ENCODE measurements at places on chromosomes 3 and 15.
A peak's percentile ranks its signal among the peaks of the same experiment; 100 is the strongest.

- no peak overlapping the region for H3K4me3 ChIP-seq
- no peaks in the 10 kb centered on the region for H3K36me3 ChIP-seq
- no peaks in the 10 kb centered on the region for H3K4me1 ChIP-seq
Observed at GRCh38 chr3:124113485-124113884, 121.6 kb upstream of the ROPN1 start.

DNA sequence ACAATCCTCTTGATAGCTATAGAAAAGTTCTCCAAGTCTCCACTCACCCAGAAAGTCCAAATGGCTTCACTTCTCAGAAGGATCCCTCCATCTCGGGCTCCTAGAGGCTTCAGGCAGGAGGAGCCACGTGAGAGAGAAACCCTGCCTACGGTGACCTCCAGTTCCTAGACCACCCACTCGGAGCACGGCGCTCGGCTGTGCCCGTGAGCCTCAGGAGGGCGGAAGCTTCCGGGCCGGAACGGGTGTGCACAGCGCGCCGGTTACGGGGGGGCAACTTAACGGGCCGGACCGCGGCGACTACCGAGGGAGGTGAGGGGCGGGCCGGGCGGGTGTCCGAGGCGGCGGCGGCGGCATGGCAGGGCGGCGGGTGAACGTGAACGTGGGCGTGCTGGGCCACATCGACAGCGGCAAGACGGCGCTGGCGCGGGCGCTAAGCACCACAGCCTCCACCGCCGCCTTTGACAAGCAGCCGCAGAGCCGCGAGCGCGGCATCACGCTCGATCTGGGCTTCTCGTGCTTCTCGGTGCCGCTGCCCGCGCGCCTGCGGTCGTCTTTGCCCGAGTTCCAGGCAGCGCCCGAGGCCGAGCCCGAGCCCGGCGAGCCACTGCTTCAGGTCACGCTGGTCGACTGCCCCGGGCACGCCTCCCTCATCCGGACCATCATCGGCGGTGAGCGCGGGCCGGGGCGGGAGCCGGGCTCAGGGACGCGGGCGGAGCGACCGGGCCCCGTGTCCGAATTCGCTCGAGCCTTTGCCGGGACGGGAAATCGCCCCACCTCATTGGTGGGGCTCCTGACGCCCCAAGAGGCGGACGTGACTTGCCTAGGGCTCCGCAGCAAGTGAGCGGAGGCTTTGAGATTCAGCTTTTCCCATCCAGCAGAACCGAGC lies at the start of gene EEFSEC:
EEFSEC (plus strand) TSS at position 326 of the 886 bp plus-strand sequence; CDS start at position 353, 27 bp downstream.
- DNase-seq, result peak; percentile 89
- peak within 1 kb of the TSS; percentile 75 for H3K4me3 ChIP-seq
- peaks cover 11% of the 10 kb centered on the region for H3K36me3 ChIP-seq
- peak within 1 kb of the TSS; percentile 82 for H3K27ac ChIP-seq
- no peaks in the 10 kb centered on the region for H3K27me3 ChIP-seq

- no peaks in the 10 kb centered on the region for H3K27me3 ChIP-seq
- no peak for DNase-seq
- no peak overlapping the region for H3K27ac ChIP-seq
- H3K36me3 ChIP-seq, result no peaks in the 10 kb centered on the region
- H3K4me1 ChIP-seq, result no peaks in the 10 kb centered on the region
- no peak overlapping the region for H3K4me3 ChIP-seq
Observed at GRCh38 chr3:7400360-7400759, 539.4 kb downstream of the GRM7 start.

DNA sequence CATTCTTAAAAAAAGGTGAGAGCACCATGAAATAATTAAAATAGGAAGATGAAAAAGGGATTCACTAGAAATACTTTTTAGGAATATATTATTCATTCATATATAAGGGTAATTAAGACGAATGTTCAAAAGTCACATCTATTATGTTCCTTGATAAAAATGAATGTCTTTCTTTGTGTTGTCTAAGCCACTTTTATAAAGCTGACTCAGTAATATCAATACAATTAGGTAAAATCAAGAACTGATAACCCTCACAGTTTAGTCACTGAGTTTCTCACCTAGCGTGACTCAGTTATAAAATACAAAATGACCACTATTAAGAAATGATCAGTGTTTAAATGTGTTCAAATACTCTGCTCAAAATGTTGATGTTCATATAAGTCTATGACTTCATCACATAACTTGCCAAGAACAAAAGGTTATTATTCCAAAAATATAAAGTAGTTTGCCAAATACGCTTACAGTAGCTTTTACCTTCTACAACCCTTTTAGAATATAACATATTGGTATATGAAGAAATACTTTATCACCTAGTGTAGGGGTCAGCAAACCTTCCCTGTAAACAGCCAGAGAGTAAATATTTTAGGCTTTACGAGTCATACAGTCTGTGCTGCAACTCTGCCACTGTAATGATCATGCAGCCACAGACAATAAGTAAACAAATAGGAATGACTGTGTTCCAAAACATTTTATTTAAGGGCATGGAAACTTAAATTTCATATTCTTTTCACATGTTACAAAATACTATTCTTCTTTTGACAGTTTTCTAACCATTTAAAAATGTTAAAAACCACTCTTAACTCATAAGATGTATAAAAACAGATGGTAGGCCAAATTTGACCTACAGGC lies 369.8 kb downstream of the TBC1D5 start:
- H3K4me3 ChIP-seq, result no peak overlapping the region
- H3K27me3 ChIP-seq, result no peaks in the 10 kb centered on the region
- no peak overlapping the region for H3K27ac ChIP-seq
- no peaks in the 10 kb centered on the region for H3K4me1 ChIP-seq
- H3K36me3 ChIP-seq, result peaks cover 14% of the 10 kb centered on the region

- peaks cover 5% of the 10 kb centered on the region for H3K4me1 ChIP-seq
- H3K36me3 ChIP-seq, result peaks cover 18% of the 10 kb centered on the region
- H3K27ac ChIP-seq, result no peak overlapping the region
- H3K4me3 ChIP-seq, result no peak overlapping the region
- H3K27me3 ChIP-seq, result no peaks in the 10 kb centered on the region
- no peak for DNase-seq
Observed at GRCh38 chr3:129429080-129429451, 630 bp upstream of the EFCAB12 start.

GRCh38 chr3:61669668-61670299 lies 108.4 kb downstream of the PTPRG start:
- peak; percentile 31 for DNase-seq
- no peak overlapping the region for H3K4me3 ChIP-seq
- H3K4me1 ChIP-seq, result no peaks in the 10 kb centered on the region

DNA sequence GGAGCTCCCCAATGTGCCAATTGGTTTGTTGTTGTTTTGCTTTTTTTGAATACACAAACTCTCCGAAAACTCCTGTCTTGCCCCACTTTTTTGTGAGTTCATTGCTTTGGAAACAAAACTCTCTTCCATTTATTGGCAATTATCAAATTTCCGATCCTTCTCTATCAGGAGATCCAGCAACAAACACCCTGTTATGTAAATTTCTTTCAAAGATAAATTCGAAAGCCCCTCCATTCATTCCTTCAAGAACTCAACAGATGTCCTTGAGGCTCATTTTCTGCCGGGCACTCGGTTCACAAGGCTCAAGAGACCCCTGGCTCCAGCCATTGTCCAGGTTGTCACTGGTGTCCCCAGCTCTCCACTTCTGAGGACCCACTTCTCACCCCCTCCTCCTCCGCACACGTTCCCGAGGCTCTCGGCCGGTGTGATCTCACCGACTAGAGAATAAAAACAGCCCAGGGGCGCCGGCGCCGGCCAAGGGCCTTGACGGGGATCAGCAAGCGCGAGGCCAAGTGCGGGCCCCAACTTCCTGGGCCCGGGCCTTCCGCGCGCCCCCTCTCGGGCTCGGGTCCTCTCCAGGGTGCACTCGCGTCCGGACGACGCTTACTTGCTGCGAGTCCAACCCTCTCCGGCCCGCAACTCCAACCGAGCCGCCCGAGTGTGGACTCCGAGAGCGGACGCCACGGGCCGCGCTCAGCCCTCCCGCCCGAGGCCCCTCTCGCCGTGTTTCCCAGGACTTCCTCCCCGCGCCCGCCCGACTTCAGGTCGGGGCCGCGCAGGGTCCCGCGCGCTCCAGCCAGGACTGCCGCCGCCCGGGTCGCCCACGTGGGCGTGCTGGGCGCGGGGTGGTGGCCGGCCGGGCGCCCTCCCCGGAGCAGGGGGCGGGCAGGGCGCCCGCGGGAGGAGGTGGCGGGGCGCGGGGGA lies 533 bp upstream of the SMAD3 start:
- peak overlapping the region; percentile 57 for H3K4me3 ChIP-seq
- H3K36me3 ChIP-seq, result peaks cover 2% of the 10 kb centered on the region
- peak; percentile 88 for DNase-seq
- no peaks in the 10 kb centered on the region for H3K27me3 ChIP-seq
- peaks cover 55% of the 10 kb centered on the region for H3K4me1 ChIP-seq

DNA sequence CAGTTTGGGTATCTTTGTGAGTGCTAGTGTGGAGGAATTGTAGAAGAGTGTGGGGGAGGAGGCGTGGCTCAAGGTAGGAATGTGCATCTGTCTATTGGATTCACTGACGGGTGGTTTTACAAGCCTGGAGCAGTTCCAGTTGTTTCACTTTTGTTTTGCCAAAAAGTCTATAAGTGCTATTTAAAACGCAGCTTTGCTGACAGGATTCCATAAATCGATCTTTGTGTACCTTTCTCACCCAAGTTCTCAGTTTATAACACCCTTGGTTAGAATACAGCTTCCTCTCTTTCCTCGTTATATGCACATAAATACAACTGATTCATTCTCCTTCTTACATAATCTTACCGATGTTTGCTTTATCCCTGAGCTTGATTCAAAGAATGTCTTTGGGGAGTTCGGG lies 123.2 kb upstream of the UBE2E2 start:
- no peaks in the 10 kb centered on the region for H3K36me3 ChIP-seq
- no peak for DNase-seq
- H3K27me3 ChIP-seq, result no peaks in the 10 kb centered on the region
- no peaks in the 10 kb centered on the region for H3K4me1 ChIP-seq

DNA sequence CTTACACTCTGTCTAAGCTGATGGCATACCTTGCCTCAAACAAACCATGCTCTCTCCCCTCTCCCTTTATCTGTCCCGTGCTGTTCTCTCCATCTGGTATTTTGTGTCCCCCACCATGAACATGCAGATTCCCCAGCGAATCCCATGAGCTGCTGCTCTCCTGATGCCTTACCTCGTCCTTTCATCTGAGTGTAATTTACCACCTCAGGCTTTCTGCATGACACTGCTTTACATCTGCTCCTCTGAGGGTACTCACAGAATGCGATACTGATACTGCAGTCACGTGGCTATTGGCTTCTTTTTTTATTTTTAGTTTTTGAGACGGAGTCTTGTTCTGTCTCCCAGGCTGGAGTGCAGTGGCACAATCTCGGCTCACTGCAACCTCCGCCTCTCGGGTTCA lies 341.7 kb downstream of the PTPRG start:
- H3K4me1 ChIP-seq, result peaks cover 3% of the 10 kb centered on the region
- no peaks in the 10 kb centered on the region for H3K27me3 ChIP-seq
- no peaks in the 10 kb centered on the region for H3K36me3 ChIP-seq
- H3K27ac ChIP-seq, result no peak overlapping the region
- DNase-seq, result no peak

DNA sequence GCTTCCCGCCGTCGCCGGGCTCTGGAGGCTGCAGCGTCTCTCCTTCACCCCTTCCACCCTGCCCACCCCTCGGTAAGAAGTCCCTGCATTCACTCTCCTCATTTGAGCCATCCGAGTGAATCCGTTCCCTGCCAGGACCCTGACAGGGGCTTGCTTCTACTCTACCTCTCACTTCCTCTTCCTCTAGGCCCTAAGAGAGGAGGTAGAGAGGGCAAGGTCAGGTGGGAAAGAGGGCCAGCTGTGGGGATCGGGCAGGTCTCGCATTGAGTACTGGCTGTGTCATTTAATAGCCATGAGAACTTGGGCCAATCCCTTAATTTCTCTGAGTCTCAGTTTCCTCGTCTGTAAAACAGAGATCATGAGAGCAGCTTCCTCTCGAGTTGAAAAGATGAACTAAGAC lies 283.6 kb downstream of the UACA start:
- H3K27me3 ChIP-seq, result peaks cover 12% of the 10 kb centered on the region
- no peak for DNase-seq
- no peaks in the 10 kb centered on the region for H3K4me1 ChIP-seq

DNA sequence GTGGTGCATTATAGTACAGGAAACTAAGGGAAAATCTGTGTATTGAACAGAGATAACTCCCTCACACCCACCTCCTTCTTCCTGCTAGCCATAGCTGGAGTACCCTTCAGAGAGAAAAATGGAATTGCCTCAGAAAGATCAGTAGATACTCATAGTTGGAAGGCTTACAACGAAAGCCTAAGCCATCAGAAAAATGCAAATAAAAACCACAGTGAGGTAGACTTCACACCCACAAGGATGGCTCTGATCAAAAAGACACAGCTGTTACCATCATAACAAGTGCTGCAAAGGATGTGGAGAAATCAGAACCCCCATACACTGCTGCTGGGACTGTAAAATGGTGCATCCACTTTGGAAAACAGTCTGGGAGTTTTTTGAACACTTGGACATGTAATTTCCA lies 7.4 kb upstream of the DLG1 start:
- H3K36me3 ChIP-seq, result no peaks in the 10 kb centered on the region
- H3K27ac ChIP-seq, result no peak overlapping the region
- DNase-seq, result no peak
- H3K4me1 ChIP-seq, result no peaks in the 10 kb centered on the region
- no peaks in the 10 kb centered on the region for H3K27me3 ChIP-seq

DNA sequence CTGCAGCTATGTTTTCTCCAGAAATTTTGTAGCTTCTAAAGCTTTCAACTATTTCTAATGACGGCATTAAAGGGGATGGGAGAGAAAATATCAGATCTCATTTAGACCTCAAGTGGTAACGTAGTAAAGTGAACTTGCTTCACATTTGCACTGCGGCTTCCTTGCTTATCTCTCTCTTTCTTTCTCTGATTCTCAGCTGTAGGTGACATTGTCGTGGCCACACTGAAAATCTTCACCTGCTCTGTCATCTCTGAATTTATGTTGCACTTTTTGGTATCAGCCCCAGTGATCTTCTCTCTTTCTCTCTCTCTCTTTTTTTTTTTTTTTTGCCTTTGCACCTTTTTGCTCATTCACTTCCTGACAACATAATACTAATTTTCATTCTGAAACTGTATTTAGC lies 254.1 kb upstream of the SATB1 start:
- H3K4me3 ChIP-seq, result no peak overlapping the region
- no peaks in the 10 kb centered on the region for H3K4me1 ChIP-seq
- no peaks in the 10 kb centered on the region for H3K36me3 ChIP-seq
- H3K27ac ChIP-seq, result no peak overlapping the region
